ENCODE measurements at places on chromosomes 11 and 22.

- no peak for DNase-seq
These were observed 35.4 kb downstream of the ASCL2 start for GRCh38 chr11:2234963-2235362.

DNA sequence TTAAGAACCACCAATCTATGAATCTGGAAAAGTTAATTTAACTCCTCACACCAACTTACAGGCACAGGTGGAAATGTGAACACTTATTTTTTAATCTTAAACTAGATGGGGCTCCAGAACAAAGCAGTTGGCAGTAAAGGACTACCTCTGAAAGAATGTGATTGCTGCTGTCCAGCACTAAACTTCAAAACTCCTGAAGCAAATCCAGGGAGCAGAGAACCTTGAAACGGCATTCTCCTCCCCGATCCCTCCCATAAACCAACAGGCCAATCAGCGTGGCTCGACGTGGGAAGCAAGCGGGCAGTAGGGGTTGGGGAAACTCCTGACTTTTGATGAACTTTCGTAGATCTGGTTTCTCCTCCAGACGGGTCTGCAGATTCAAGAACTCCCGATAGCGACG is 5.0 kb downstream of the SNX19 start:
- DNase-seq = no peak

DNA sequence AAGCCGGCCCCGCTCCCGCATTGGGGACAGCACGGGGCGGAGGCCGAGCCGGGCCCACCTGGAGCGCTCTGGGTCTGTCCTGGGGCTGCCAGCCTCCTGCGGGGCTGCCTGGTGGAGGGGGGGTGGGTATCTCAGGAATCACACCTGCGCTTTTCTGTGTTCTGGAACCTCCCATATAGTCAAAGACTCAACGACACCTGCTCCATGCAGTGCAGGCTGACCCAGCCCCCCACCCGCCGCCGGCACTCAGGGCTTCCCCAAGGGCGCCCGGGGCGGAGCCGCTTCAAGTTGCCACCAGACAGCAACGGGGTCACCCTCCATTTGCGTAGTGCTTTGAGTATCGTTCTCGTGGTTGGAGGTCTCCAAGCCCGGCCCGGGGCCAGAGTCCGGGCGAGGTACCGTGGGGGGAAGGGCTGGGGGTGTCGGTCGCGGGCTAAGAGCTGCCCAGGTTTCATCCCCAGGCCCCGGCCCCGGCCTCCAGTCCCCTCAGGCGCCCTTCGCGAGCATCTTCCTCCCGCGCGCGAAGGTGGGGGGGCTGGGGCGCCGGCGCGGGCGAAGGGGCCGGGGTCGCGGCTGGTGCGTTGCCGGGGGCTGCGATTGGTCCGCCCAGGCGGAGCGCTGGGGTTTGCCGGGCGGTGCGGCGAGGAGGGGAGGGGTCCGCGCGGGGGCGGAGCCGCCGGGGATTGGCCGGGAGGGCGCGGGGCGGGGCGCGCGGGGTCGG is 6.6 kb downstream of the TSPAN4 start:
- no peak for DNase-seq

DNA sequence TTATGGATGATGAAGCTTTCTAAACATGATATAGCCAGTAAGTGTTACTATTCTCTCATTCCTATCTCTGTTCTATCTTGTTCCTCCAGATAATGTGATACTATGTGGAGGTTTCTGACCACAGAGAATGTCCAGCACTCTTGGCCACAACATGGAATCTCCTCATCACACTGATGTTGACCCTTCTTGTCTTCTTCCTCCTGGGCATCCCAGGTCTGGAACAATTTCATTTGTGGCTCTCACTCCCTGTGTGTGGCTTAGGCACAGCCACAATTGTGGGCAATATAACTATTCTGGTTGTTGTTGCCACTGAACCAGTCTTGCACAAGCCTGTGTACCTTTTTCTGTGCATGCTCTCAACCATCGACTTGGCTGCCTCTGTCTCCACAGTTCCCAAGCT is 9.9 kb upstream of the OR56B1 start:
- DNase-seq = no peak

- no peak for DNase-seq
These were observed 3.6 kb downstream of the C11orf68 start for GRCh38 chr11:65915101-65915820.

DNA sequence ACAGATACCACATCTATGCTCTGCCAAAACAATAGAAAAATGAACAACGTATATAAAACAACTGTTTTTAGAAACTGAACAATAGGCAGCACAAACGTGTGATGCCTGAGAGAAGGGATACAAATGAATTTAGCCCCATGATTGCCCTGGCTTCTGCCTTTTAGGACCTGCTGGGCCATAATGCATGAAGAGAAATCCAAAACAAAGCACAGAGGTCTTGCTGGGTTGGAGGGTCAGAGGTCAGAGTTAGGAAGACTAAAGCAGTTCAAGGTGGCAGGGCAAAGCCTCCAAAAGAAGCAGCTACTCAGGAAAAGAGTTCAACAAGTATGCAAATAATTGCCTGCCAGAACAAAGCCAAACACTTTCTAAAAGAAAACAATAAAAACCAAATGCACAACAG is 138.5 kb downstream of the TTC28 start:
- no peak for DNase-seq
